ENCODE measurements at places on chromosomes 7 and 10.

- no peak for DNase-seq
Measured at GRCh38 chr10:69894156-69894555, 92.5 kb downstream of the COL13A1 start.

- DNase-seq: no peak
Measured at GRCh38 chr7:44148961-44149536, 7.9 kb upstream of the MYL7 start.

- DNase-seq: no peak
Measured at GRCh38 chr7:122675011-122675410, 23.9 kb downstream of the RNF133 start.

DNA sequence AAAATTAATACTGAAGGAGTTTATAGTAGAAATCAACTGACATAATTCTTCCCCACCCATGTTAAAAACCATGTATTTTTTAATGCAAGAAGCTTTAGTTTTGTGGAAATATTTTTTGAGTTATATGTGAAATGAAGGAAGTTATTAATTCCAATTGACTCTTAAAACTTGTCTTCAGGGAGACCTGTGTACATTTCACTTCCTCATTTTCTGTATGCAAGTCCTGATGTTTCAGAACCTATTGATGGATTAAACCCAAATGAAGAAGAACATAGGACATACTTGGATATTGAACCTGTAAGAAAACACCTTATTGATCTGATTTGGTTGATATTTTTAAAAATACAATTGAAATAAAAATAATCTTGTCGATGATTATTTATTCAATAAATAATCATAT is 33.3 kb downstream of the CD36 start:
- DNase-seq: no peak

DNA sequence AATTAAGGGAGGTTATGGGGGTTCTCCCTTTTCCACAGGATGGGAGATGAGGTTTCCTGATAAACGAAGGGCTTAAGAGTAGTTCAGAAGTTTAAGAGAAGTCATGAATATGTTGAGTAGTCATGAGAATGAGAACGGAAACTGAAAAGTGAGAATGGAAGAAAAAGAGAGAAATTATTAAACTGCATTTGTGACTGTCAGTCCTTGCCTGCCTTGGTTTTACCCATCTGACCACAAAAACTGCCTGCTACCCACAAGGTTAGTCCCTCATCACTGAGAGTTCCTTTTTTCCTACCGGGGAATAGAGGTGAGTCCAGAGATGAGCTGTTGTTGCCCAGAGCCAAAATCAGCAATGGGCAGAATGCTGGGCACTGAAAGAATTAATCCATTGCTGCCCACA is 174.1 kb upstream of the BET1 start:
- peak; percentile 75 for DNase-seq

- DNase-seq: no peak
Measured at GRCh38 chr10:16987206-16987621, 142.4 kb downstream of the CUBN start.

DNA sequence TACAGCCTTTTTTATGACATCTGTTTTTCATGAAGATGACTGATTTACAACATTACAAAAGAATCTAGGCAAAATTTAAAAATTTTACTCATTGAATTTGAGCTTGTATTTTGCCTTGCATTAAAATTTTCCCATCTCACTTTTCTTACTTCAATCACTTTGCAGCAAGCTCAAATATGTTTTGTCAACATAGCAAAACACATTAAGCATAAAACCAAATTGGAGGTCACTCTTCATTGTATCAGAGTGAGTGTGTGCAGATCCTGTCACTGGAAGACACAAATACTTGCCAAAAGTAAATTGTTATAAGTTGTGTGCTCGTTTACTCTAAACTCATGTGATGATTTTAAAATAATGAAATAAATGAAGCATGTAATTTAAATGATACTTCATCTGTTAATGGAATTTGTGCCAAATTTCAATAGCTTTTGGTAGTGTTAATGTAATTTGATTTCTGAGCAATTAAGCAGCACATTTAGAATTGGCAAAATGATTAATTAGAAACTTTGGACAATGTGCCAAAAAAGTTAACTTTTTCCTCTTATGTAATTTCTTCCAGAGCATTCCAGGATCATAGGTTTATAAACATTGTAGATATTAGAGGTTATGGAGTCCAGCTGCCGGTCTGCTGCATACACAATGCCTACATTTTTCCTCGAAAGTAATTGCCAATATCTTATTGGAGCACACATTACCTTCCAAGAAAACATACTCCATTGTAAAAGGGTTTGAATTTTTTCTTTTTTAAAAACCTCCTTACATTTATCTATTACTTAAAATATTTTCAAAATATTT is 1078.2 kb upstream of the LRRTM3 start:
- DNase-seq: no peak

Measured in GM12878 (cell line).